Activated B cell treated with CpG ODN at 0.5 μM for 24 hours (primary cell): ENCODE measurements at places on chromosomes 3 and 15. TPM values are rescaled to one million over a fixed set of nuclear protein-coding genes. Genes with fewer than 3 reads are reported as not detected.

The INKA1 gene
- total RNA-seq, result 9.4 and 10.0 TPM in 2 replicates

The ARGFX gene
- not detected in 2 replicates for total RNA-seq

The THAP10 gene
- total RNA-seq, result 0.27 and 0.34 TPM in 2 replicates

The GPX1 gene
- 90.0 and 94.6 TPM in 2 replicates for total RNA-seq

The SEMA6D gene
- not detected in 2 replicates for total RNA-seq

The ANKRD63 gene
- 0.32 TPM in 1 of 2 replicates, not detected in the other for total RNA-seq

DNA sequence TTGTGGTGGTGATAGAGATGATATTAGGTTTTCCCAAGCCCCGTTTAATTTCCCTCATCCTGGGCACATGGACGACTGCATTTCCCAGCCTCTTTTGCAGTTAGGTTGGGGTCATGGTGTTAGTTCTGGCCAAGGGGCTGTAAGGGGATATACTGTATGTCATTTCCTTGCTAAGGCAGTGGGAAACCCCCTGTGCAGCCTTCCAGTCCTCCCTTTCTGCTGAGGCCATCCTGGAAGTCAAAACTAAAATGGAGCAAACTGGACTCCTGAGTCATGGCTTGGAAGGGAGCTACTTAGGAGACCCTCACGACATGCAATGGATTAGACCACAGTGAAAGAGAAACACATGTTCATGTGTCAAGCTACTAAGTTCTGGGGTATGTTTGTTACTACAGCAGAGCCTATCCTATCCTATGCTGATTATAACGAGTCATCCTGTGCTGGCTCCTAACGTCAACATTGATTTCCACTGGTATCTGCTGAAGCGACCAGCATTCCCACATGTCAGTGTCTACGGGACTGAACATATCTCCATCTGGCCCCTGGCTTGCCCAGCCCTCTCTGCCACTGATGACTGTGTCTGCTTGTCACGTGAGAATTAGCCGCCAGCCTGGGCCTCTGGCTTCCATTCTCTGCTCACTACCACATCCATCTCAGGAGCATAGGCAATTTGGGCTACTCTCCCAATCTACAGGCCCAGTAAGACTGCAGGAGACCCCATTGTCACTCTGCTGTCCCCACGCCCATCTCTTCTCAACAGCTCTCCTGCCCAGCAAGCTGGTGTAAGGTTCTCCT is 85.6 kb upstream of the MEF2A start:
- peaks cover 32% of the 10 kb centered on the region for H3K4me1 ChIP-seq
- H3K4me3 ChIP-seq, result no peak overlapping the region
- no peaks in the 10 kb centered on the region for H3K27me3 ChIP-seq
- no peak for DNase-seq
- no peak overlapping the region for H3K27ac ChIP-seq
- no peaks in the 10 kb centered on the region for H3K36me3 ChIP-seq

- H3K4me1 ChIP-seq, result no peaks in the 10 kb centered on the region
- no peak for DNase-seq
- peaks cover 3% of the 10 kb centered on the region for H3K27me3 ChIP-seq
Observed at GRCh38 chr3:189171707-189172106, at the start of gene TPRG1. Gene TPRG1, plus strand, starts transcription at chr3:189171971. Its CDS starts 35,414 bp downstream, at chr3:189207385.

- H3K36me3 ChIP-seq, result no peaks in the 10 kb centered on the region
- H3K27ac ChIP-seq, result no peak overlapping the region
- no peak for DNase-seq
- H3K4me3 ChIP-seq, result no peak overlapping the region
- no peaks in the 10 kb centered on the region for H3K27me3 ChIP-seq
- H3K4me1 ChIP-seq, result no peaks in the 10 kb centered on the region
Observed at GRCh38 chr15:73190189-73190601, 137.9 kb downstream of the NEO1 start.

DNA sequence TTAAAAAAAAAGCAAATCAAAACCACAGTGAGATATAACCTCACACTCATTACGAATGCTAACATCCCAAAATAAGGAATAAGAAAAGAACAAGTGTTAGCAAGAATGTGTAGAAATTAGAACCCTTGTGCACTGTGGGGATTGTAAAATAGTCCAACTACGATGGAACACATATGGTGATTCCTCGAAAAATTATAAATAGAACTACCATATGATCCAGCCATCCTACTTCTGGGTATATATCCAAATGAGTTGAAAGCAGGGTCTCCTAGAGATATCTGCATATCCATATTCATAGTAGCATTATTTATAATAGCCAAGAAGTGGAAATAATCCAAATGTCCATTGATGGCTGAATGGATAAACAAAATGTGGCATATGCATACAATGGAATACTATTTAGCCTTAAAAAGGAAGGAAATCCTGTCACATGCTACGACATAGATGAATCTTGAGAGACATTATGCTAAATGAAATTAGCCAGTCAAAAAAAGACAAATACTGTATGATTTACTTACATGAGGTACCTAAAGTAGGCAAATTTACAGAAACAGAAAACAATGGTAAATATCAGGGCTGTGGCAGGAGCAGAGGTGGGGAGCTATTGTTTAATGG is 55.6 kb downstream of the UACA start:
- no peak for DNase-seq
- no peaks in the 10 kb centered on the region for H3K36me3 ChIP-seq
- peaks cover 7% of the 10 kb centered on the region for H3K4me1 ChIP-seq
- peaks cover 32% of the 10 kb centered on the region for H3K27me3 ChIP-seq
- H3K4me3 ChIP-seq, result no peak overlapping the region
- H3K27ac ChIP-seq, result no peak overlapping the region

- no peaks in the 10 kb centered on the region for H3K4me1 ChIP-seq
- H3K27ac ChIP-seq, result no peak overlapping the region
- H3K36me3 ChIP-seq, result no peaks in the 10 kb centered on the region
Observed at GRCh38 chr15:39358441-39359041, 222.3 kb upstream of the THBS1 start.

GRCh38 chr15:85515212-85515611 is 134.8 kb downstream of the AKAP13 start:
- DNase-seq, result no peak
- peaks cover 49% of the 10 kb centered on the region for H3K4me1 ChIP-seq
- H3K27ac ChIP-seq, result no peak overlapping the region
- H3K36me3 ChIP-seq, result peaks cover 16% of the 10 kb centered on the region

- no peaks in the 10 kb centered on the region for H3K4me1 ChIP-seq
- no peaks in the 10 kb centered on the region for H3K36me3 ChIP-seq
- no peak overlapping the region for H3K27ac ChIP-seq
- no peak overlapping the region for H3K4me3 ChIP-seq
- H3K27me3 ChIP-seq, result no peaks in the 10 kb centered on the region
Observed at GRCh38 chr3:7307410-7307809, 446.5 kb downstream of the GRM7 start.

DNA sequence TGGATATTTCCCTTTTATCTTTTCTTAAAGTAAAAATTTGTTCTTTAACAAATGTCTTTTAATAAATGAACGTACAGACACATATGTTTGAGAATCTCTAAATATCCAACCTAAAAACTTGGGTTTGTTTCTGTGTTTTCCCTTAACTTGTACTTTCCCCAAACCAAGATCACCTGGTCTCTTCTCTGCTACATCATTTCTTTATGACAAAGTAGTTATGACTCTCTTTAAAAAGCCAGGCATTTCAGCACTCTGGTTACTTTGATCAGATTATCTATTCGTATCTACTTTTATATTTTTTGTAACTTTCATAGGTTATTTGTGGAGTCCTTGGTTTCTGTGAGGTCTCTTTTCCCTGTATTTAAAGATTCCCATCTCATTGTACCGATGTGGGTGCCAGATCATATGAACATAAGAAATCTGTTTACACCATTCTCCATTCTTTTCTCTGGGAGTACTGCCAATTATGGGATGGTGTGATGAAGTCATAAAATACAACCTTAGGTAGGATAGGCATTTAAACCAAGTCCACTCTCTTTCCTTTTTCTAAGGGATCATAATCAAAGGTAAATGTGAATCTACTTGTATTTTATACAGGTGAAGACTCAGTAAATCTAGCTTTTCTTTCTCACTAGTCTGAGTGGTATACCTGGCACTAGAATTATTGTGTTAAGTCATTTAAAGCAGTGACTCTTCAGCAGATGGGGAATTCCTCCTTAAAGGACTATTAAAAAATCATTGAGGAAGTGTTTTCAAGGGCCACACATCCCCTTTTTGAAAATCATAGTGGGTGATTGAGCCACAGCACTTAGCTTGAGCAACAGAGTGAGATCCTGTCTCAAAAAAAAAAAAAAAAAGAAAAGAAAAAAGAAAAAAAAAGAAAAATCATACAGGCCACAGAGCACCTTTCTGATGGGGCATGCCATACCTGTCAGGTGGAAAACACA is 12.4 kb upstream of the NFKBIZ start:
- H3K4me3 ChIP-seq, result peak overlapping the region; percentile 79
- peak overlapping the region; percentile 85 for H3K27ac ChIP-seq
- no peak for DNase-seq
- H3K4me1 ChIP-seq, result peaks cover 91% of the 10 kb centered on the region
- H3K36me3 ChIP-seq, result peaks cover 89% of the 10 kb centered on the region
- no peaks in the 10 kb centered on the region for H3K27me3 ChIP-seq

GRCh38 chr3:72636969-72637597 is 211.2 kb downstream of the SHQ1 start:
- no peak for DNase-seq
- no peak overlapping the region for H3K4me3 ChIP-seq
- H3K4me1 ChIP-seq, result peaks cover 6% of the 10 kb centered on the region
- H3K36me3 ChIP-seq, result no peaks in the 10 kb centered on the region
- no peak overlapping the region for H3K27ac ChIP-seq

DNA sequence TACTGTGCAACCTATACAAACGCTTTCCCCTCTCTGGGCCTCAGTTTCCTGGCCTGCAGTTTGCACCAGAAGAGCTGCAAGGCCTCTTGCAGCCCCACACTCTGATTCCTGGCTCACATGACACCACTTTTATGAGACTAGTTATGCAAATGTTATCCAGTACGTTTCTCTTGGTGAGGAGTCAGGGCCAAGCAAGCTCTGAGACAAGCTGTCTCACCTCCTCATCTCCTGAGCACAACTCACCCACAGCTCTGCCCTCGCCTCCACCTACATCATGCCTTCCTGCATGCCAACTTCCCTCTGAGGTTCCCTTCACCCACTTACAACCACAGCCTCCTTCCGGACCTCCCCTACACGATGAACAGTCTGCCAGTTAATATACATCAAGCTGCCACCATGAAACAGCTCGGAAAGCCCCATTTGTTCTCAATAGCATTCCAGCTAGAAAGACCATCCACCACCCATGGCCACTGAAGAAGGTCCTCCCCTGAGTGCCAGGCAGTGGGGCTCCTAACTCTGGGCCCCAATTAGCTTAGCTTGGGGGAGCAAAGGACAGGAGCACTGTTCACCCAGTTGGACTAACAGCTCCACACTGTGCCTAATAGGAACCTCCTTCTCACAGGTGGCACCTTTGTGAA is 25.0 kb downstream of the CRYGS start:
- DNase-seq, result peak; percentile 30
- H3K36me3 ChIP-seq, result no peaks in the 10 kb centered on the region
- peaks cover 79% of the 10 kb centered on the region for H3K4me1 ChIP-seq
- H3K4me3 ChIP-seq, result peak overlapping the region; percentile 36
- peaks cover 3% of the 10 kb centered on the region for H3K27me3 ChIP-seq

GRCh38 chr15:90881181-90881977 is 2.9 kb upstream of the FES start:
- no peak for DNase-seq
- peaks cover 46% of the 10 kb centered on the region for H3K36me3 ChIP-seq
- H3K4me1 ChIP-seq, result peaks cover 28% of the 10 kb centered on the region

GRCh38 chr3:95775486-95776094 is 1038.8 kb upstream of the EPHA6 start:
- H3K4me1 ChIP-seq, result no peaks in the 10 kb centered on the region
- no peak for DNase-seq
- no peak overlapping the region for H3K4me3 ChIP-seq
- H3K27ac ChIP-seq, result no peak overlapping the region

DNA sequence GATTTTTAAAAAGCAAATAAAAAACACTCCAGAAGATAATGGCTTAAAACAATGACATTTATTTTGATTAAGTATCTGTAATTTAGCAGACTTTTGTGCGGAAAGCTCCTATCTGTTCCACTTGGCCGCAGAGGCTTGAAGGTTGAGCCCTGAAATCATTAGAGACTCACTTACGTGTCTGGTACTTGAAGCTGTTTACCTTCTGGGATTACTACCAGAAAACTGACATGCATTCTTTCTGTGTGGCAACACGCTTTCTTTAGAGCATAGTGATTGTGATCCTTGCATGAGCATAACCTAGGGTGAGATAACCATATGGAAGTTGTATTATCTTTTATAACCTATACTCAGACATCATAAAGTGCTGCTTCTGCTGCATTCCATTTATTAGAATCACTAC is 298.5 kb downstream of the SI start:
- no peak overlapping the region for H3K4me3 ChIP-seq
- no peaks in the 10 kb centered on the region for H3K36me3 ChIP-seq
- no peak overlapping the region for H3K27ac ChIP-seq
- no peaks in the 10 kb centered on the region for H3K27me3 ChIP-seq

DNA sequence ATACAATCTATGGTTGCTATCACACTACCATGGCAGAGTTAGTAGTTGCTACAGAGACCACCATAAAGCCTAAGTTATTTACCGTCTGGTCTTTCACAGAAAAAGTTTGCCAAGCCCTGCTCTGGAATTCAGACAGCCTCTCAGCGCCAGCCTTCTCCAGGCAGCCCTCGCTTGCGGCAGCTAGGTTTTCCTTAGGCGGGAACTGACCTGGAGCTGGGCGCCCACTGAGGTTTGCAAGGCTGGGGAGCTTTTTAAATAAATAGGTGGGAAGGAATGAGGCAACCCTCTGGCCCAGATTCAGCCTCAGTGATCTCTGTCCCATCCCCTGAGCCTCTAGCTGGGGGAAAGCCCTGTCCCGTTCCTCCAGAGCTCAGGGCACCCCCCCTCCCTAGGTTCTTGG is 1.2 kb downstream of the CTSH start:
- no peak for DNase-seq
- H3K4me1 ChIP-seq, result peaks cover 52% of the 10 kb centered on the region
- H3K27ac ChIP-seq, result peak overlapping the region; percentile 89
- H3K4me3 ChIP-seq, result peak overlapping the region; percentile 98

DNA sequence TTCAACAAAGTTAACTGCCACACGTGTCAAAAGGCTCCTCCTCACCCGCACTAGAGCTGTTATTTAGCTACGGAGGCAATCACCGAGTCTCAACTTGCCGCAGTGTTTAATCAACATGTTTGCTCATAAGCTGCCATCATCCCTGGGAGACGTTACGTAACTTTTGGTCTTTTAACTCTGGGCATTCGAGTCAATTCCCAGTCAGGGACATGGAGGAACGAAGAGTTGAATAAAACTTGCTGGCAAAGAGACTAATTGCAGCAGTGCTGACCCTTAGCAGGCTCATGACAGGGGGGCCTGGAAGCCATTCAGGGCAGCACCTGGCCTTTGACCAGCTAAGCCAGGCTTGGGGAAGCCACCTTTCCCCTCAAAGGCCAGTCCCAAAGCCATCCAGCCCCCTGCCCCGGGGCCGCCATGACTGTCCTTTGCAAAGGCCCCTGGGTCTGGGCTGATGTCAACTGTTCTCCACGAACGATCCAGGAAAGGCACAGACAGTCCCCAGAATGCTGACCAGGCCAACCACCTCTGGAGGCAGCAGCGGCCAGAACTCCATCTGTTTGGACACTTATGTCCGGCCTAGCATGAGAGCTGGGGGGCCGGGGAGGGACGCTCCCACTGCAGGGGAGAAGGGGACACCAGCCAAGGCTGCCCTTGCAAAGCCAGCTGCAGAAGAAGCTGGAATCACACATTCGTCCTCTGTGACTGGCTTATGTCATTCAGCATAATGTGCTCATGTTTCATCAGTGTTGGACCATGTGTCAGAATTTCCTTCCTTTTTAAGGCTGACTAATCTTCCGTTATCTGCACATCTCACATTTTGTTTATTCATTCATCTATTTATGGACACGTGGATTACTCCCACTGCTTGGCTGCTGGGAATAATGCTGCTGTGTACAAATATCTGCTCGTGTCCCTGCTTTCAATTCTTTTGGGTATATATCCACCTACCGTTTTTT is 43.7 kb downstream of the PCSK6 start:
- peaks cover 6% of the 10 kb centered on the region for H3K27me3 ChIP-seq
- no peak overlapping the region for H3K27ac ChIP-seq
- H3K4me3 ChIP-seq, result no peak overlapping the region
- peaks cover 3% of the 10 kb centered on the region for H3K4me1 ChIP-seq
